ENCODE measurements at places on chromosomes 7 and 10.

DNA sequence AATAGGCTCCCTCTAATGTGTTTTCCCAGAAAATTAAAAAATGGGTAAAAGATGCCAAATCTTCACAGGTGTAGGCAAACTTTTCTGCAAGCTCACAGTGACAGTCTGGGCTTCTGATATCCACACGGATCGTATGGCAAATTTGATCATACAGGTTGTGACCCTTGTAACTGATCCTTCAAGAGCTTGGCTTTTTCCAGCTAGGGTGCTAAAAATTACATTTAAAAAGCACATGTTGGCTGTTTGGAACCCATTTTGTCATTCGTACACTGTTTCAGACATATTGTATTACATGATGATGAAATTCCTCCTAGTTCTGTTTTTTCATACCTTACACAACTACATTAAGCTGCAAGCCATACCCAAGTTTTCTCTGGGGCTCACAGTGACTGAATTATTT is 138.7 kb downstream of the GFRA1 start:
- no peak for DNase-seq

DNA sequence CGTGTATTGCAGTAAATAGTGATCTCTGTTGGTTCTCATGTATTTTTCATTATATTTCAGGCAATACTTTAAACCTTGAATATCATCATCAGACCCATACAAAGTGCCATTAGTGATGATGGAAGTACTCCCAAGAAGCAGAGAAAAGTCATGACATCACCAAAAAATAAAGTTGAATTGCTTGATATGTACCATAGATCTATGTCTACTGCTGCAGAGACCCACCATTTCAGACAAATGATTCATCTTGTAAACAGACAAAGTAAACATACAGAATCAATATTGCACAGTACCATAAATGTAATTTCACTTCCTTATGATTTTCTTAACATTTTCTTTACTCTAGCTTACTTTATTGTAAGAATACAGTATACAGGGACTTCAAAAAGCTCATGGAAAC is 347.8 kb downstream of the IPMK start:
- DNase-seq: no peak

GRCh38 chr7:41584746-41585145 is 118.1 kb downstream of the INHBA start:
- DNase-seq: no peak

GRCh38 chr7:142381727-142382390 is 124.0 kb upstream of the PRSS58 start:
- DNase-seq: no peak

GRCh38 chr7:111004310-111004901 is 86.5 kb upstream of the LRRN3 start:
- DNase-seq: no peak

GRCh38 chr7:77351539-77352004 is 64.6 kb downstream of the GSAP start:
- DNase-seq: no peak

GRCh38 chr10:44413416-44413815 is 28.5 kb upstream of the CXCL12 start:
- no peak for DNase-seq

DNA sequence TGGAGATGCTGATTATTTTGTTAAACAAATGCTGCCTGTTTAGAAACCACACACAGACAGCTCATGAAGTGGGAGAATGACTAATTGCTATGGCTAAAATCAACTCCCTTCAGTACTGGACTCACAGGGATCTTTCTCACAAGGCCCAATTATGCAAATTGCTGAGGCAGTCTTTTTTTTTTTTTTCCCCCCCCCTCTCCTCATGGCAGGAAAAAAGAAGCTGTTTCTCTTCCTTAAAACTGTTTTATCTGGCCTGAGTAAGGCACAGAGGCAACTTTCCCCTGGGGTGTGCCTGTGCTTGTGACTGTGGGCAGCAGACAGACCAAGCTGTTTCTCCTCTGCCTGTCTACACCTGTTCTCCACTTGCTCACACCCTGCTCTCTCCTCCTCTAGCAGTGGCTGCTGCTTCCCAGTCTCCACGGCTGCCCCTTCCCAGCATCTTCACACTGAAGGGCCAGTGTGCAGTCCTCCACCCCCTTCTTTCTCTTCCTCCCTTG is 65.4 kb upstream of the STEAP1B start:
- no peak for DNase-seq

- no peak for DNase-seq
These were observed 174.2 kb upstream of the ZNF32 start for GRCh38 chr10:43822631-43823580.

- DNase-seq: no peak
These were observed 32.6 kb downstream of the TMEM270 start for GRCh38 chr7:73893342-73894101.

- no peak for DNase-seq
These were observed 183.4 kb upstream of the MAGI2 start for GRCh38 chr7:79636849-79637248.

- no peak for DNase-seq
These were observed 203.4 kb upstream of the GPR26 start for GRCh38 chr10:123462756-123463155.

DNA sequence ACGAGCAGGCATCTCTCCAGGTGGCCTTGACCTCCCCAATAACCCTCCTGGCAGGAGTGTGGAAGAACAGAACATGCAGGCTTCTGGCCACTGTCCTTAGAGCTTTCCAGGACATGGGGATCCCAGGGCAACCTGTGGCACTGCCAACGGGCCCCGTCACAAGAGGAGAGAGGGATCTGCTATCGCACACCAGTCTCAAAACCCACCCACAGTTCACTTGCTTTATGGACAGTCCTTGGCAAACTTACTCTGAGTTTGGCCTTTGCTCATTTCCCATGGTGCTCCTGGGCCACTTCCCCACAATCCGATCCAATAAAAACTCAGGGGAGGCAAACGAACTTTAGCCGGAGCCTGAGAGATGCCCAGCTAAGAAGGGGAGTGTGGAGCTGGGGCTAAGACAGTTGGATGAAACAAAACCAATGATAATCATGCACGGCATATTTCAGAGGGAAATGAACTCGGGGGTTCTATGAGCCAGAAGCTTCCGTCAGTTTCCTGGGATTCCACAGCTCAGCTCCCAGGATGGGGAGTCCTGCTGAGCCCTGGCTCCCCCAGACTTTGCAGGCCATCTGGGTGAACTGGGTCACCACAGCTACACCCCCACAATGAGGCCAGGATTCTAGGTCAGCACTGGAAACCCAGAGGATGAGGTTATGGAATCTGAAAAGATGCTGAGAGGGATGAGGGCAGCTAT is 158.4 kb downstream of the NEURL1 start:
- DNase-seq: no peak

GRCh38 chr10:53314876-53315275 is 542.3 kb upstream of the MBL2 start:
- no peak for DNase-seq

GRCh38 chr7:129368389-129368986 is 65.7 kb upstream of the STRIP2 start:
- DNase-seq: no peak

- DNase-seq: no peak
These were observed 306.3 kb downstream of the C7orf25 start for GRCh38 chr7:42605406-42606192.

GRCh38 chr10:80266513-80266863 is 23.0 kb downstream of the MAT1A start:
- no peak for DNase-seq

- DNase-seq: no peak
These were observed 143.5 kb upstream of the UNC5B start for GRCh38 chr10:71068861-71069271.

- no peak for DNase-seq
These were observed 1.2 kb upstream of the MAP3K8 start for GRCh38 chr10:30432622-30433305.

- no peak for DNase-seq
These were observed 116.1 kb upstream of the PALS2 start for GRCh38 chr7:24457219-24457558.

DNA sequence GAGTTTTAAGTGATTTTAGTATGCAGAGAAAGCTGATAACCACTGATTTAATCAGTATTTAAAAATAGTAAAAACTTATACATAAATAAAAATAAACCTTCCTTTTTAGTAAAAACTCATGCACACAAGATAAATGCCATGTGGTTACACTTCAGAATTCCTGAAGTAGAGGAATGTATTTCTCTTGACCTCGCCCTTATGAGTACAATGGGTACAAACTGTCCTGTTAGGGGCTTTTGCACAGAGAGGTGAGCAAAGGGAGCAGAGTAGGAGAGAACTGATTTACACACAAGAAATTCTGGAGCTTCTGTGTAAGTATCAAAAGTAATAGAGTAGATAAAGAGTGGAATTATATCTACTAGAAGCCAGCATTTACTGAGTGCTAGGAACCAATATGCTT is 279.6 kb downstream of the PPP1R3A start:
- no peak for DNase-seq

DNA sequence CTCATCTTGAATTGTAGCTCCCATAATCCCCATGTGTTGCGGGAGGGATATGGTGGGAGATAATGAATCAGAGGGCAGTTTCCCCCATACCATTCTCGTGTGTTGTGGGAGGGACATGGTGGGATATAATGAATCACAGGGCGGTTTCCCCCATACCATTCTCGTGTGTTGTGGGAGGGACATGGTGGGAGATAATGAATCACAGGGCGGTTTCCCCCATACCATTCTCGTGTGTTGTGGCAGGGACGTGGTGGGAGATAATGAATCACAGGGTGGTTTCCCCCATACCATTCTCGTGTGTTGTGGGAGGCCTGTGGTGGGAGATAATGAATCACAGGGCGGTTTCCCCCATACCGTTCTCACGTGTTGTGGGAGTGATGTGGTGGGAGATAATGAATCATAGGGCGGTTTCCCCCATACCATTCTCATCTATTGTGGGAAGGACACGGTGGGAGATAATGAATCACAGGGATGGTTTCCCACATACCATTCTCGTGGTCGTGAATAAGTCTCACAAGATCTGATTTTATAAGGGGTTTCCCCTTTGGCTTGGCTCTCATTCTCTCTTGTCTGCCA is 271.0 kb downstream of the MAD1L1 start:
- DNase-seq: no peak

- DNase-seq: no peak
These were observed 21.4 kb upstream of the HELLS start for GRCh38 chr10:94524146-94524545.

GRCh38 chr7:16512097-16512496 is 14.5 kb upstream of the LRRC72 start:
- DNase-seq: no peak

DNA sequence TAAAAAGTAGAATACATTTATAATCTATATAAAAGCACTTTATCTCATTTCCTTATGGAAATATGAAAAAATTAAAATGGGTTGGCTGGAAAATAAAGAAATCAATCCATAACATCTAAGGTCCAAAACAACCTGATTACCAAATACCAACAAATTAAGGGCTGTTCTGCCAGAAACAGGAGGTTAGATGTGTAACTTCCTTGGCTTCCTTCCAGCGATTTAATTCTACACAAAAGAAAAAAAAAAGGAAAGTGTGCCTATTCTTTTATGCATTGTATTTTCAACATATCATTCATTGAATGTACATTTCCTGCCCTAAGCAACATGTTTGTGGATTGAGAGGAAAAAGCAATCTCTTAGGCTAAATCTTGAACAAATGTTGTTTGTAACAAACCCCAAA is 36.2 kb upstream of the USP6NL start:
- no peak for DNase-seq

DNA sequence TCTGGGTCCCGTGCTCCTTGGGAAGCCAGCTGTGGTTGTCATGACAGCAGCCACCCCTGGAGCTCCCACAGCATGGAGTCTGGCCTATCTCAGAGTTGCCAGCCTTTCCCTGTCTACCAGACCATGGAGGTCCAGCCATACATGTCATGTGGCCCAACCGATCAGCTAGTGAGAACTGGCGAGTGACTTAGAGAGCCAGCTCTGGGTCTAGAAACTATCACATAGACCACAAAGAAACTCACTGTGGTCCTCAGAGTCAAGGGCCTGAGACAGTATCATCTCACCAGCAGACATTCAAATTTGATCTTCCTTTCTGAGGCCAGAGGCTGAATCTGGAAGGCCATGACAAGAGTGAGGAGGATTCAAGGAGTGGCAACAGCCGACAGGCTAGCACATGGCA is 223.3 kb upstream of the GPR26 start:
- DNase-seq: no peak

DNA sequence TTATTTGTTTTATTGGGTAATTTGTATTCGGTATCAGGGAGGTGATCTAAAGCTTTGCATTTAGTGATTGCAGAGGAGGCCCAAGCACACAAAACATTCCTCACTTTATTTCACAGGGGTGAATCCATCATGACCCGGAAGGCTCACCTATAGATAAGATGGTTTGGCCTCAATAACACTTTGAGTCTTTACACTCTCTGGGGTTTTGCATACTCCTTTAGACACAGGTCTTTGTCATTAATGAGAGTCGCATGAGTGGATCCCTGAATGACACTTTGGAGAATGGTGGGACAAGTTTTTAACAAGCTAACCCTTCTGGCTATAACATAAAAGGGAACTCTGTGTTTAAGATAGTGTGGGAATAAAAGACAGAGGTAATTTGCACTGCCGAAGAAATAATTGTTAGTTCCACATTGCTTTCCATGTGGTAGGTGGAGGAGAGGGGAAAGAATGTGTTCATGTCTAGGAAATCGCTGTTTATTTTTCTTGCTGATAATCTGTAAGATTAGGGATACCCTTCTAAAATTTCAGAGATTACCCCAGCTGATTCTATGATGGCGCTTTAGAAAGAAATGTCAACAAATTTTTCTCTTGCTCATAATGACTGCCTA is 455.8 kb downstream of the TFEC start:
- no peak for DNase-seq

DNA sequence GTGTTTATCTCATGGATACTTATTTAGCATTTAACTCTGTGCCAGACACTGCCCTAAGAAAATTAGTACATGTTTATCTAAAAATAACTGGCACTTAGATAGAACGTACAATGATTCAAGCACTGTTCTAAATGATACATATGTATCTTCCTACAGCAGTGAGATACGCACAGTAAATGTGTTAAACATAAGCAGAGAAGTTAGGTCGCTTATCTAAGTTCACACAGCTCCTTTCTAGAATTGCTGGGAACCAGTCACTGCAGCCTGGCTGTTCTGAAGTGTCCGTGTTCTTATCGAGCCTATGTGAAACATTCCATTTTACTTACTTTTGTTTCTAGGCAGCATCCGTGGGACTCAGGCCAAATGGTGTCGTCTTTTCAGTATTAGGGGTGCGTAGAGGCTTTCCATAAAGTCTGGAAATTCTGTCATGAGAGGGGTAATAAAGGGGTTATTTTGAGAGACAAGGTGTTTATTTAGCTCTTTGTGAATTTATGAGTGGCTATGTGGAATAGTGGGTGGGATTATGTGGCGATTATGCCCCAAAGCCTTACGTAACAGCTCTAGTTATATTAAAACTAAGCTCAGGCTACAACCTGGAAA is 186.9 kb downstream of the SND1 start:
- DNase-seq: no peak
